Myocyte (in vitro differentiated cells): ENCODE measurements at places on chromosomes 7 and 10. TPM values are rescaled to one million over a fixed set of nuclear protein-coding genes. Genes with fewer than 3 reads are reported as not detected.

GRCh38 chr7:5638994-5639393, 142.5 kb downstream of the RNF216 start:
- DNase-seq = no peak

- DNase-seq = no peak
Observed at GRCh38 chr10:1141261-1141660, 85.1 kb downstream of the WDR37 start.

GRCh38 chr7:28533731-28534531, 121.6 kb downstream of the CREB5 start:
- DNase-seq = peak; percentile 24

GRCh38 chr10:133144771-133145170, 15.2 kb upstream of the KNDC1 start:
- no peak for DNase-seq

- DNase-seq = no peak
Observed at GRCh38 chr7:106405697-106406141, 120.9 kb upstream of the NAMPT start.

DNA sequence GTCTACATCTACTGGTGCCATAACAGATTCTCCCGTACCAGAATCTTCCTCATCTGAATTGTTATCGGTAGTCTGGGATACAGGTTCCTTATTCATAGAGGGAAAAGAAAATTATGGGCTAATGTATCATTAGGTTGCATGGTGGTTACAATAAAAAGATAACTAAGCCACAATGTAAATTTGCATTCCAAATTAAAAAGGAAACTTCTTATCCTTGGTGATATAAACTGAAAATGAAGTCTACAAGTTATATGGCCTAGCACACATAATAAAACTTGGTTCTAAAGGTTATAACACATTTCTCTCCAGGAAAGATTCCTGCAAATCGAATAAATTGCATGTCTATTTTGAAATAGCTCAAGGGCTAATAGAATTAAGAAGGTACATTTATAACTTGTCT, 24.5 kb downstream of the NUDT13 start:
- no peak for DNase-seq

DNA sequence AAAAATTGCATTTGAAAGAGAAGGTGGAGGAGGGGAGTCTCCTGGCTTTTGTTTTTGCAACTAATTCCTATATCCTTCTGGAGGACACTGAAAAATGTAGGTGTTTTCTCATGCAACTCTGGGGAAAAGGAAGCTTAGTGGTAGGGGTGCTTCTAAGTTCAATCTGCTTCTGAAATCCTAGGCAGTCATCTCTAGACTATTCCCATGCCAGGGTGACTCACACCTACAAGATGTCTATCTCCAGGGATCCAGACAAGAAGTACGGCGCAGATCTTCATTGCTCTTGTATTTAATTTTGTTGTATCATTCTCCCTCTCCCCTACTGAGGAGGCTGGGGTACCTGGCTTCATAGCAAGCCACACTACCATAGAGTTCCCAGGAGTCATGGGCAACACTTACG, 258.8 kb downstream of the PHF14 start:
- DNase-seq = no peak

GRCh38 chr7:55569269-55569663, 3.0 kb downstream of the VOPP1 start:
- DNase-seq = no peak

- DNase-seq = no peak
Observed at GRCh38 chr10:8659982-8660381, 605.5 kb downstream of the GATA3 start.

- no peak for DNase-seq
Observed at GRCh38 chr10:67935223-67935622, 50.8 kb downstream of the SIRT1 start.

TMEM213 gene
- total RNA-seq = not detected in 2 replicates

IKZF1 gene
- not detected in 2 replicates for total RNA-seq

DRGX gene
- total RNA-seq = not detected in 2 replicates

ZNF365 gene
- total RNA-seq = 1.4 and 2.9 TPM in 2 replicates
